ENCODE measurements at places on chromosomes 2 and 18.

GRCh38 chr2:62099523-62100175 lies 96.3 kb upstream of the B3GNT2 start:
- peak; percentile 8 for DNase-seq

DNA sequence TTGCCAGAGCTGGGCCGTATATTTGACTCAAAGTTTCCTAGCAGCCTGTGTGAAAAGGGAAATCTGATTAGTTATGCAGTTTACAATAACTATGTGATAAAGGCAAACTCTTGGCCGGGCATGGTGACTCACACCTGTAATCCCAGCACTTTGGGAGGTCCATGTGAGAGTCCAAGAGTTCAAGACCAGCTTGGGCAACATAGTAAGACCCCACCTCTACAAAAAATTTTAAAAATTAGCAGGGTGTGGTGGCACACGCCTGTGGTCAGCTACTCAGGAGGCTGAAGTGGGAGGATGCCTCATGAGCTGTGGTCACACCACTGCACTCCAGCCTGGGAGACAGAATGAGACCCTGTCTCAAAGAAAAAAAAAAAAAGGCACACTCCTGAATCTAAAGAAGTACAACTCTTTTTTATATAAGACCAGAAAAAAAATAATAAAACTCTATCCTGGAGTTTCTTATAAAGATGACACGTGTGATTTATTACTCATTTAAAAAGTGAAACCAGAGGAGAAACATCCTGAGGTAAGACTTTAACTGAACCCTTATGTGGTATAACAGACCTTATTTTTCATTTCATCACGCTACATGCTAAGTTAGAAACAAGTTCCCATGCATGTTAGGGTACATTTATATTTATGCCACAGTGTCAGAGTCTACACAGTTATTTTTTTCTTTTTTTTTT lies 32.6 kb upstream of the KCMF1 start:
- DNase-seq, result peak; percentile 58

- peak; percentile 3 for DNase-seq
These were observed 25.1 kb upstream of the GPR17 start for GRCh38 chr2:127620866-127621265.

- DNase-seq, result peak; percentile 58
These were observed 6.0 kb upstream of the GPR45 start for GRCh38 chr2:105235388-105236059.

GRCh38 chr18:69205925-69206324 lies 194.8 kb upstream of the DOK6 start:
- DNase-seq, result no peak

GRCh38 chr2:81481994-81482368 lies 1177.4 kb upstream of the LRRTM1 start:
- no peak for DNase-seq

- DNase-seq, result no peak
These were observed 373.1 kb upstream of the SYT4 start for GRCh38 chr18:43650426-43650825.

DNA sequence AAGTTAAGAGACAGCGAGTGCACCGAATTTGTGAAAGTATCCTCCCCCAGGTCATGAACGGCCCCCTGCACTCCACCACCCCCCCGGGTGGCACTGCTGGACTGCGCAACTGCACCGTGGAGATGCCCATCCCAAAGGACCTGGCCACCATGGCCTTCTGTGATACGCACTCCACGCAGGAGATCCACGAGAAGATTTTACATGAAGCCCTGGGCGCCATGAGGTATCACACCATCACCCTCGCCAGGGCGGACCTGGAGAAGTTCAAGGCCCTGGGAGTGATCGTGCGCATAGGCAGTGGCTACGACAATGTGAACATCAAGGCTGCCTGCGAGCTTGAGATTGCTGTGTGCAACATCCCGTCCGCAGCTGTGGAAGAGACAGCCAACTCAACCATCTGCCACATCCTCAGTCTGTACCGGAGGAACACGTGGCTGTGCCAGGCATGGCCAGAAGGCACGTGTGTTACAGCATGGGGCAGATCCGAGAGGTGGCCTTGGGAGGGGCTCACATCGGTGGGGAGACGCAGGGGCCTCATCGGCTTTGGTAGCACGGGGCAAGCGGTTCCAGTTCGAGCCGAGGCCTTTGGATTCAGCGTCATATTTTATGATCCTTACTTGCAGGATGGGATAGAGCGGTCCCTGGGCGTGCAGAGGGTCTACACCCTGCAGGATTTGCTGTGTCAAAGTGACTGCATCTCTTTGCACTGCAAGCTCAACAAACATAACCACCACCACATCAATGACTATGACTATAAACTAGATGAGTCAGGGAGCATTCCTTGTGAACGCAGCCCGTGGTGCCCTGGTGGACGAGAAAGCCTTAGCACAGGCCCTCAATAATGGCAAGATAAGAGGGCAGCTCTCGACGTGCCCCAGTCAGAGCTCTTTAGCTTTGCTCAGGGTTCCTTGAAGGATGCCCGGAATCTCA lies 290.8 kb upstream of the MC4R start:
- DNase-seq, result no peak

DNA sequence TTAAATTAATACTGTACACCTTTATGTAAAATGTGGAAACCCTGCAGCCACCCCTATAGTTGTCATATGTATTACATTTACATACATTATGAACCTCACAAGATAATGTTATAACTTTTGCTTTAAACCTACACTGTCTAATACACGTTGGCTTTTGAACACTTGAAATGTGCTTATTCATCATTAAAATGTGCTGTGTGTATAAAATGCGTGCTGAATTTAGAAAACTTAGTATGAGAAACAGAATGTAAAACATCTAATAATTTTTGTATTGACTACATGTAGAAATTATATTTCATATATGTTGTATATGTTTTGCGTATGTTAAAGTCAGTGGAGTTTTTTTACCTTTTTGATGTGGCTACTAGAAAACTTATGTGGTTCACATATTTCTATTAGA lies 68.8 kb downstream of the MAPRE2 start:
- no peak for DNase-seq

GRCh38 chr2:42470706-42471105 lies 23.1 kb downstream of the KCNG3 start:
- no peak for DNase-seq

- peak; percentile 80 for DNase-seq
These were observed 62.1 kb downstream of the LRRFIP1 start for GRCh38 chr2:237689336-237690131.

DNA sequence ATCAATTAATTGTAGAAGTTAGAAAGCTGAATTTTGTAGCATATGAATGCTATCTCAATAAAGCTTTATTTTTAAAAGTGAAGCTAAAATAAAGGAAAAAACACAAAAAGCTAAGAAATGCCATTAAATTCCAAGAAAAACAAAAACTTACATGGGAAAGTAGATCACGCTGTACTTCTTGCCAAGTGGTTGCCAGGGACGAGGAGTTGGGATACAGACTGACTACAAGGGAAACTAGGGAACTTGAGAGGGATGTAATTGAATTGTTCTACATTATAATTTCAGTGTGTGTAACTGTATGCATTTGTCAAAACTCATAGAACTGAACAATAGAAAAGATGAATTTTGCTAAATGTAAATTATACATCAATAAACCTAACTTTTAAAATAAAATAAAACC lies 108.1 kb downstream of the DYM start:
- DNase-seq, result no peak

DNA sequence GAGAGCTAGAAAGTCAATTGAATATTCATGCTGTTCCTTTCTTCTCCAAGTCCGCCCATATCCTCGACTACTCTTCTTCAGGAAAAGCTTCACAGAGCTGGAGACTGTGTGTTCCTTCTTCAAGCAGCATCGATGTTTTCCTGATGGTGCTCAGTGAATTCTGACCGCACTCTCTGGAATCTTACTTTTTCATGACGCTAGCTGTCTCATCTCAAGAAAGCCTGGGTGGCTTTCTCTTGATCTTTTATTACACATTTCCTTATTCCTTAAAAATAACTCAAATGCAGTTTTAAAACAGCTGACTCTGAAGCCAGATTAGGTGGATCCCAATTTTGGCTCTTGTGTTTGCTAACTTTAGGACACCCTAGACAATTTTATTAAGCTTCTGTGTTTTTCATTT lies 1245.1 kb upstream of the LRRTM1 start:
- DNase-seq, result no peak

- no peak for DNase-seq
These were observed 133.1 kb downstream of the ADCYAP1 start for GRCh38 chr18:1037776-1038175.

- no peak for DNase-seq
These were observed 72.7 kb upstream of the MGAT4A start for GRCh38 chr2:98803405-98804264.

GRCh38 chr2:70714141-70714905 lies 53.7 kb downstream of the ADD2 start:
- no peak for DNase-seq

- peak; percentile 51 for DNase-seq
These were observed 254.8 kb downstream of the GLI2 start for GRCh38 chr2:120990451-120990871.

DNA sequence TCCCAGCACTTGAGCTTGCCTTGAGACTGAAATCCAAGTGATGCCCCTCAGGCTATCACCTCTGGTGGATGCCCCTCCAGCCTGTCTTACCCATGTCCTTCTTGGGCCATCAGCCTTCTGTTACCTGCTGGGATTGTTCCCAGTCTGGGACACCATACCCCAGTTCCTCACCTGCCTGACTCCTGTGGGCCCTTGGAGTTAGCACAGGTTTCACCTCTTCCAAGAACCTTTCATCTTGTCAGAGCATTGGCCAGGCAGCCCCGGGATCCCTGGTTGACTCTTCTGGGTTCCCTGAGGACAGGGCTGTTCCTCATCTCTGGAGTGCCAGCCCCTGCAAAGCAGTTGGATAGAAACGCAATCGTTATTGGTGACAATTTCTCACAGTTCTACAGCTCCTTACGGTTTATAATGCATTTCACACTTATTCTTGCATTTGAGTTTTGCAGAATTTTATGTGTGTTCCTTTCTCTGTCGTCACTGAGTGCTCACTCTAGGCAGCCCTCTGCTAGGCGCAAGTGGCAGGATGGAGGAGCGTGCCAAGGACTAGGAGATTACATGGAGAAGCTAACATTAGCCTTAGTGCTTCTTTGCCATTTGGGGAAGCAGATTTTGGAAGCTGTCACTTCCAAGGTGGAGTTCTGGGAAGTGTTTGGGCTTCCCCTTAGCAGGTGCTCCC lies 139.7 kb downstream of the DDX1 start:
- DNase-seq, result no peak

GRCh38 chr2:218858671-218859555 lies 692 bp upstream of the WNT6 start:
- no peak for DNase-seq

DNA sequence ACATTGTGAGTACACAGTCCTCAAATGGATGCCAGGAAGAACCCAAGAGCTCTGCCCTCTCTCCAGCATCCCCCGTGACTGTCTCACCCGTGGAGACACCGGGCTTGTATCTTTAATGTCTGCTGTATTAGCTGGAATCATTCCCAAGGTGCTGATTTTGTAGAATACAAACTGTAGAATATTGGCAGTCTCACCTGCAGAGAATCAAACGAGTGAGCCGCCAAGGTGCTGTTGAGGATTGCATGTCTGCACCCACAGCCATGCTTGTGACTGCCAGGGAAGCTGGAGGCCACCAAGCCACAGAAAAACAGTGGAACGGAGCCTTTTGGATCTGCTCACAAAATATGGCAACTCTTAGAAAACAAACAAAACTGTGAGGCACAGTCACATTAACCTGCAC lies 37.5 kb downstream of the TMEM18 start:
- no peak for DNase-seq

GRCh38 chr2:96108151-96108540 lies 8.2 kb downstream of the ADRA2B start:
- DNase-seq, result no peak

DNA sequence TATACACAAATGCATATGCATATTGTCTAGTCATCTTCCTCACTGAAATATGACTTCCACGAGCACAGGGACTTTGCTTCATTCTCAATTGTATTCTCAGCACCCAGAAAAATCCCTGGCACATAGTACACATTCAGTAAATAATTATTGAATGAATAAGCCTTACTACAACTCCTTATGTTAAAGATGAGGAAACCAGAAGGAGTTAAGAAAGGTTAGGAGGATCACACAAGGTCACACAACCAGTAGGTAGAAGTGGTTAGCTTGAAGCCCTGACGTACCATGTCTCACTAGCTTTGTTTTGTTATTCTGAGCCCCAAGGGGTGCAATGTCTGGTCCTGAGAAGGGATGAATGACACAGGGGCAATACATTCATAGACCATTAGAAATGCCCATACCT lies 220.9 kb upstream of the PID1 start:
- DNase-seq, result no peak

DNA sequence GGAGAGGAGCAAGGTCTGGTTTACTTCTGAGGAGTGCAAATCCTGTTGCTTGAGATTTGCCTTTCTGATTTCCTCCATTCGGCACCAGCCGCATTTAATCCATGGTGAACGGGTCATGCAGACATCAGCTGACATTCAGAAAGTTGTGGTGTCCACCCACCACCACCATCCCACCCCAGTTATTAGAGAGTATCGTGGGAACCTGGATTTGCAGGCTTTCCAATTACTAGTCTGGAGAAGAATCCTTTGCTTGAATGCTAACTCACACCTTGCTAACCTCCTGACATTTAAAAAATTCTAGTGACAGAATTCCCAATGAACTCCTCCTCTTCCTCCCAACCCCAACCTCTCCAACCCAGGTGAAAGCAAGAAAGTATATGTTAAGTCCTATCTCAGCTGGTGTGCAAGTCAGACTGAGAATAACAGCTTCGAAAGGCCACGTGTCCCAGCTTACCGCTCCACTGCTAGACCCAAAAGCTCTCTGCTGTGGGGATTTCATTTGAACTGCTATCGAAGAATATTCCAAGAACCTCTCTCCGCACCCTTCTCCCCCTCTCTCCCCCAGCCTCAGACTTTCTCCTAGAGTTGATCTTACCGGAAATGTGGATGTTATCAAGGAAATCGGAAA lies 17.7 kb downstream of the BCL11A start:
- no peak for DNase-seq

DNA sequence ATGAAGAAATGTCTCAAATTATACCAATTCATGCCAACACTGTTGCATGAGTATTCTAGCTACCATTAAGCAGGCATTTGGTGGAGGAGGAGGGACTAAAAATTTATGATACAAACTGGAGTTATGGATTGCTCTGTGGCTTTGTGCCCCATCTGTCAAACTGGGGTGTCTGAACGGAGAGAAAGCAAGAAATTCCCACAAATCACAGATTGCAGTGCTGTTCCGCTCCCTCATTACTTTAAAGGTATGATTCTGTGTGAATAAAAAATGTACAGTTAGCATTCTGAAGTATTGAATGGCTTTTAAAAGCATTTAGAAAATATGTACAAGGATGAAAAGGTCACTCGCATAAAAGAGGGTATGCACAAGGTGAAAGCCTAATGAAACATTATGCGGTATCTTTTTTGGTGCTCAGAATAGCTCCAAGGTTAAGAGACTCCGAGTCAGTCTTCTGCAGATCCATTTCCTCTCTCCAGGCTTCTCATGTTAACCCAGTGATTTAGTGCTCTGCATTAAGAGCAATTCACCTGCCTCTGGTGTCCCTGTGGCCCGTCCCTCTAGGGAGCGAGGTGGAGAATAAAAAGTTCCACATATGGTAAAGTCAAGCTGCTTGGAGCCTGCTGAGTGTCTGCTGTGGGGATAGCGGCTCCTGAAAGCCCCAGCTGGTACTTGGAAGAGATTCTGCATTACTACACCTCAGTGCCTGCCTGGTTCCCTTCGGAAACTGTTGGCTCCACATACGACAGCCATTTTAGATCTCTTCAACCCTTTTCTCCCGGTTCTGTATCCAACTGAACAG lies 184.2 kb downstream of the ZNF521 start:
- DNase-seq, result no peak

All from MV-4-11 (cell line).